Caki2 (cell line): ENCODE measurements at places on chromosomes 6 and 20.

DNA sequence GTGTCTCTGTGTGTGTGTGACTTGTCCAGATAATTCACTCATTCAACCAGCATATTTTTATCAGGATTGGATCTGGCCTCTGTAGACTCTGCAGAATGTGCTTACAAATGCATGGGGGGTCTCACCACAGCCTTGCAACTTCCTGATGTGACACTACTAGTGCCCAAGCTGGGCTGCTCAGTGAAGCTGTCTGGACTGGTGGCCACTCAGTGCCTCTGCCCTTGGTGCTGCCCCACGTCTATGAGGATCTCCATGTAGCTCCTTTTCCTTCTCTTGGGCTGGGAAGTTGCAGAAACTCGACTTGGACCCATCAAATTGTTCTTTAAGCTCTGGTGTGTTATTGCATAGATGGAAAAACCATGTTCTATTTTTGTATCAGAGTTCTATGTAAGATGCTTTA, 75.8 kb downstream of the NRN1 start:
- DNase-seq, result no peak

GRCh38 chr20:35009665-35010328, 54.1 kb downstream of the MYH7B start:
- no peak for DNase-seq

DNA sequence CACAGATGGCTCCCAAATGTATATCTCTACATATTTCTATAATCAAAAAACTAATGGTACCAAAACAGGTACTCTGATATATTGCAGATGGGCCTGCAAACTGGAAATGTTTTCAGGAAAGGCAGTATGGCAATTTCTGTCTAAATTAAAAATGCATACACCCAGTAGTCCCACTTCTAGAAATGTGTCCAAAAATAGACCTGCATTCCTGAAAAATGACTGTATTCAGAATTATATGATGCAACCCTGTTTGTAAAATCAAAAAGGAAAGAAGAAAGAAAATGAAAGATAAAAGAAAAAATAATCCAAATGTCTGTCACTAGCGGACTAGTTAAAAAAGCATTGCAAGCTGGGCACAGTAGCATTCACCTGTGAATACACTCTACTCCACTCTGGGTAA, 12.9 kb upstream of the MICB start:
- DNase-seq, result no peak

DNA sequence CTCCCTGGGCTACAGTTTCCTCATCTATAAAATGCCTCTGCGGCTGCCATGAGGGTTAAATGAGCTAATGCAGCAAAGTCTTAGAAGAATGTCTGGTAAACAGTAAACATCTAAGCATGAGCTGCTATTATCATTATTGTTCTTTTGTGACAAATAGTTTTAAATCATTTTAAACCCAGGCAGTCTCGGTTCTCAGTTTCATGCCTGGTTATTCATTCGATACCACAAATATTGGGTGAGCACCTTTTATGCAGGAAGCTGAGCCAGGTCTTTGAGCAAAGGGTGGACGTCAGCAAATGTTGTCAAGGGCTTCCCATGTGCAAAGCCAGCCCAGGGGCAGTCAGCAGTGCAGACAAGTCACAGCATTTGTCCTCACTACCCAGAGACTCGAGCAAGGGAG, 128.7 kb downstream of the NFATC2 start:
- DNase-seq, result no peak

- no peak for DNase-seq
These were observed 37.5 kb downstream of the ELMO2 start for GRCh38 chr20:46368902-46369268.

DNA sequence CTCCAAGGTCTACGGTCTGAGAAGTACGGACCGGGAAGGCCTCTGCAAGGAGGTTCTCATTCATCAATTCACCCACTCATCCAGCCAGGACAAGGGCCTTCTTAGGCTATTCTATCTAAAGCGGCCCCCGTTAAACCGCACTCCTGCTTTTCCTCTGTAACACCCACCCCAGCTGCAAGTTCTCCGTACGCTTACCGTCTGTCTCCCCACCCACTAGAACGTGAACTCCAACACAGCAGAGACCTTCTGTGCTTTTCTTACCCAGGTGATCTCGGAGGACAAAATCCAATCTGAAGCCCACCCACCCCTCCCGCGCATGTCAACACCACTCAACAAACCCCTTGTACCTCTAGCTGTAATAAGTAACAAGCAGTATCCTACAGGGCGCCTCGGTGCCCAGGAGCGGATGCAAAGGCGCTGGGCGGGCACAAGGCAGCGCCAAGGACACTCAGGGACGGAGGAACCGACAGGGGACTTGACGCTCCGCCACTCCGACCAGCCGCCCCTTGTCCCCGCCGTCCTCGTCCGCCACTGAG, 351 bp downstream of the AURKA start:
- no peak for DNase-seq

DNA sequence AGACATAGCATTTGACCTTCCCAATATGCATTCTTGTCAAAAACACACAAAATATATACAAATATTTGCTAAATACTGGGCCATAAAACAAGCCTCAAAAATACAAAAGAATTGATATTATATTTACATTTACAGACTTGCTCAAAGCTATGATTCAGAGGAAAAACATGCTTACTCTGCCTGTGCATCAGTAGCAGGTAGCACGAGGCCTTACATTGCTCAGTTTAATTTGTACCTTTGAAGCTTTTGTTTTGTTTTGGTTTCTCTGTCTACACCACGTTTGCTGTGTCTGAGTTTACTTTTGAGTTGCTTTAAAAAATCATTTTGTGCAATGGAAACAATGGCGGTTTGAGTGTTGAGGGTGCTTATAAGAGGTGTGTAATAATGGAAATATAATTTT, 99.3 kb downstream of the PHF3 start:
- DNase-seq, result no peak

DNA sequence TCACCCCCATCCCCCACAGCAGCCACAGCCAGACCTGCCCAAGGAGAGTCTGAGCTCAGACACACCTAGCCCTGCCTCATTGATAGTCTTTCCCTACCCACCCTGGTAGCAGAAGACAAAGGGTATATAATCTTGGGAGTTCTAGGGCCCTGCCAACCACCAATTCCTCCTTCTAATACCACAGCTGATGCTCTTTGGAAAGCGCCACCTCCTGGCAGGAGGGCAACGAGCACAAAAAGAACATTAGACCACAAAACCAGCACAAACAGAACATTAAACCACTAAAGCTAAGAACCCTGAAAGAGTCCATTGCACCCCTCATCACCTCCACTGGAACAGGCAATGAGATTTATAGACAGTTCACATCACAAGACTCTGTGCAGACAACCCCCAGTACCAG, 195.8 kb upstream of the FUT9 start:
- DNase-seq, result no peak

DNA sequence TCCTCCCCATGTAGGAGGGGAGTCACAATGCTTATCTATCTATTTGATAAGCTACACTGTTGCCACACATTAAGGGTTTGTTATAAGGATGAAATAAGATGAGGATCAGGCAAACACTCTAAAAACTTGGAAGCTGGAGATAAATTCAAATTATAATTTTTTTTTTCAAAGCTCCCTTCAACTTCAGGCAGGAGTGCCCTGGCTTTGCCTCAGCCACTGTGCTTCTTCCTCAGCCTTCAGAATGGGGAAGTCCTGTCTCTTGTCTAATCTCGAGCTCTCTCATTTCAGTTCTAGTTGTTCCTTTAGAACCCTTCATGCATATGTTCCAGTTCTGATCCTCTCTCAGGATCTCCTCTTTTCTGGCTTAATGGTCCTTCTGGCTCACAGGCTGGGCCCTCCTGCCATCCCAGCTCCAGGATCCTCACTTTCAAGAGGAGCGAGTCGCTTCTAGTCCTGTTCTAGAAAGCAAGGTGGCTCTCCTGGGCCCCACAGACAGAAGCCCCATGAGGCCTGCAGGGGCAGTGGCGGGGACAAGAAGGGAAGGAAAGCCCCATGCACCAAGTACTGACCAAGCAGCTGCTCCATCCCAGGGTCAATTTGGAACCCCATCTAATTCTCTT, 164.3 kb downstream of the VEGFA start:
- no peak for DNase-seq

- DNase-seq, result peak; percentile 2
These were observed 146.2 kb downstream of the FAM83B start for GRCh38 chr6:54992789-54993188.

- DNase-seq, result no peak
These were observed 154.3 kb downstream of the ADGRG6 start for GRCh38 chr6:142455957-142456589.

DNA sequence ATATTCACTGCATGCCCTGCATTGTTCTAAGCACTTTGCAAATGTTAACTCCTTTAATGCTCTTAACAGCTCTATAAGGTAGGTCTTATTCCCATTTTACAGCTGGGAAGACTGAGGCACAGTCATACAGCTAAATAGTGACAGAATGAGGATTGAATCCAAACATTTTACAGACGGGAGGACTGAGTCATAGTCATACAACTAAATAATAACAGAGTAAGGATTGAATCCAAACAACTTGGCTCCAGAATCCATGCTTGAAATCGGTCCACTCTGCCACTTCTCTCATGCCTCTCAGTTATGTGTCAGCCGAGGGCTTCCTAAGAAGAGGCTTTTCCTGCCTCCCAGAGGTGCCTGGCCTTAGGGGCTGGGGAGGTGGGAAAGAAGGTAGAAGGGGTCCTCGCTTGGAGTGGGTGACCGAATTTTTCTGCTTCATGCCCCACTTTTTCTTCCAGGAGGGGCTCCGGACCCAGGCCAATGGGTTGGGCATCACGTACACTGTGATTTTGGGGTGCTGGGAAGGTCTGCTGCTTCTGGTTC, 137.4 kb upstream of the RNF24 start:
- no peak for DNase-seq

GRCh38 chr6:79461205-79461604, 76.0 kb downstream of the LCA5 start:
- DNase-seq, result peak; percentile 20

- DNase-seq, result no peak
These were observed 53.0 kb downstream of the SNAP25 start for GRCh38 chr20:10271494-10272219.

GRCh38 chr20:4978050-4978918, 23.0 kb downstream of the SLC23A2 start:
- DNase-seq, result peak; percentile 49

- peak; percentile 4 for DNase-seq
These were observed 79.1 kb downstream of the LYRM2 start for GRCh38 chr6:89559487-89559886.

GRCh38 chr20:4956200-4956810, 45.0 kb downstream of the SLC23A2 start:
- peak; percentile 48 for DNase-seq

DNA sequence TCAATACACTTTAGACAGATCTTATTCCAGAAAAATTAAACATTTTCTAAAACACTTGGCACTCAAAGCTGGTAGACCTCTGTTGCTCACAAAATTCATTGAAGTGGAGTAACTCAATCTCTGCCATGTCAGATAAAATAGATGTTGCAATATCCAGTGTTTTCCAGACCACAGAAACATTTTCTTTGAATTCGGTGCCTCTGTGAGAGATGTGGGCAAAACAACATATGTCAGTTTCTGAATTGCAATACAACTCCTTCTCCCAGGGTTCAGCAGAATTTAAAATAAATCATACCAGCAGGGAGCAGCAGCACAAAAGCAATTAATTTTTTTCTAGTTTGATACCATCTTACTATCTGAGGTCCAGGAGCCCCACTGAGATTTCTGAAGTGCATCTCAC, 11.3 kb upstream of the PKHD1 start:
- no peak for DNase-seq

GRCh38 chr6:2179241-2179640, 66.2 kb downstream of the GMDS start:
- DNase-seq, result no peak

GRCh38 chr6:63272397-63272796, 47.4 kb downstream of the LGSN start:
- no peak for DNase-seq

- DNase-seq, result peak; percentile 48
These were observed 639 bp upstream of the RCAN2 start for GRCh38 chr6:46491628-46492547.

- peak; percentile 34 for DNase-seq
These were observed 74.2 kb upstream of the DSP start for GRCh38 chr6:7467007-7467897.

DNA sequence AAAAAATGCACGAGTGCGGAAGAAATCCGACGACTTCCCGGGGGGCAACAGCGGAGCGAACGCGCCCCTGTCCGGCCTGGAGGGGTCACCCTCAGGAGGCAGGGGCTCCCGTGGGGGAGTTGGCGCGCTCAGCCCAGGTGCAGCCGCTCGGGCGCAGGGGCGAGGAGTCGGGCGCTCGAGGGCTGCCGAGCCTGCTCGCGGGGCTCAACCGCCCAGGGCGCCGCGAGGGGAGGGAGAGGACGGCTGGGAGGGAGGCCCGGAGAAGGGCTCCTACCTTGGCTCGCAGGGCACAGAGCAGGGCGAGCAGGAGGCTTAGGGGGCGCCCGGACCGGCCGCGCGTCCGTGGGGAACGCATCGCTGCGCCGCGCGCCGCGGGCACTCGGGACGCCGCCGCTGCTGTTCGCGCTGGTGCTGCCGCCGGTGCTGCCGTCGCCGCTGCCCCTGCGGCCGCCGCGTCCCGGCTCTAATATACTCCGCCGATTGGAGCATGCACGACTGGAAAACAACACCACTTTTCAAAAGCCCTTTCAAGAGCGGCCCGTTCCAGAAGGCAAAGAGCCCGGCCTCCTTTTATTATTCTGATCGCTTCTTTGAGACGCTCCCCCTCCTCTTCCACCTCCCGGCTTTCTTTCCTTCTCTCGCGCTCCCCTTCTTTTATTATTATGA, 490 bp downstream of the JAG1 start:
- DNase-seq, result no peak

- DNase-seq, result no peak
These were observed 61.7 kb downstream of the HDGFL1 start for GRCh38 chr6:22631091-22631490.

GRCh38 chr6:27867945-27868300, 44.3 kb downstream of the OR2B2 start:
- DNase-seq, result no peak

DNA sequence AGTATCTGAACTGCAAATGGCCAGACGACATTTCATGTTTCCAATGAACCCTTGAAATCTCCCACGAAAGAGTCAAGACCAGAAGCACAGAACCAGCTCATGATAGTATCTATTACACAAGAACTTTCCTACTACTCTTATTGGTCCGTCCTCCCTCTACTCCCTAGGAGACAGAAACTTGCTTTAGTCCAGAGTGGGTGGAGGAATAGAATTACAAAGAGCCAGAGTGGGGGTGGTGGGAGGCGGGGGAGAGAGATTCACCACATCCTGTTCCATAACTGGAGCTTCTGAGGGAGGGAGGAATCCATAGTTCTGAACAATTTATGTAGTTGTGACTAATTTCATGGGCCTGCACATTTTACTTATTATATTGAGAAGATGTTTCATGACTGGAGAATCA, 18.5 kb upstream of the WFDC10A start:
- no peak for DNase-seq

DNA sequence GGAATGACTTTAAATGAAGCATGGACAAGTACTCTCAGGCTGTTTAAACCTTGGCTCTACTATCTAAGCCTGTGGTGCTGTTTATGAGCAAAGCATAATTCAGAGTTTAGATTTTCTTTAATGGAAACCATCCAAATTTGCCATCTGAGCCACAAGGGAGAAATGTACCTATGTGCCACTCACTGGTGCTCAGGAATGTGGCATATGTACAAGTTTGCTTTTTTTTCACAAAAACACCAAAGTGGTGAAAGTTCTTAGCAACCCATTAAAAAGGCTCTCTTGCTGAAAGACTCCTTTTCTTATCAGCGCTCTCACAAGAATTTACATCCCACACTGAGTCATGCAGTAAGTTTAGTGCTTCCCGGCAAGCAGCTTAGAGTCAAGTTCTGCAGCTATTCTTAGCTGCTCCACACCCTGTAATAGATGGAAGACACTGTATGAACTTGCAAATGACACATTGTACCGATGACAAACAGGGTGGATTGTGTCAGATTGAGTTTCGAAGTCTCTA, 57.3 kb upstream of the MLIP start:
- DNase-seq, result peak; percentile 31
